ENCODE measurements at places on chromosomes 16 and 17. TPM values are rescaled to one million over a fixed set of nuclear protein-coding genes. Genes with fewer than 3 reads are reported as not detected.
A peak's percentile ranks its signal among the peaks of the same experiment; 100 is the strongest.

The CACNG1 gene
- total RNA-seq: not detected

GRCh38 chr16:82263521-82264143, 93.6 kb upstream of the MPHOSPH6 start:
- peak; percentile 61 for DNase-seq
- H3K27me3 ChIP-seq: no peaks in the 10 kb centered on the region
- no peaks in the 10 kb centered on the region for H3K36me3 ChIP-seq
- no peak overlapping the region for H3K27ac ChIP-seq
- no peak overlapping the region for H3K4me3 ChIP-seq

DNA sequence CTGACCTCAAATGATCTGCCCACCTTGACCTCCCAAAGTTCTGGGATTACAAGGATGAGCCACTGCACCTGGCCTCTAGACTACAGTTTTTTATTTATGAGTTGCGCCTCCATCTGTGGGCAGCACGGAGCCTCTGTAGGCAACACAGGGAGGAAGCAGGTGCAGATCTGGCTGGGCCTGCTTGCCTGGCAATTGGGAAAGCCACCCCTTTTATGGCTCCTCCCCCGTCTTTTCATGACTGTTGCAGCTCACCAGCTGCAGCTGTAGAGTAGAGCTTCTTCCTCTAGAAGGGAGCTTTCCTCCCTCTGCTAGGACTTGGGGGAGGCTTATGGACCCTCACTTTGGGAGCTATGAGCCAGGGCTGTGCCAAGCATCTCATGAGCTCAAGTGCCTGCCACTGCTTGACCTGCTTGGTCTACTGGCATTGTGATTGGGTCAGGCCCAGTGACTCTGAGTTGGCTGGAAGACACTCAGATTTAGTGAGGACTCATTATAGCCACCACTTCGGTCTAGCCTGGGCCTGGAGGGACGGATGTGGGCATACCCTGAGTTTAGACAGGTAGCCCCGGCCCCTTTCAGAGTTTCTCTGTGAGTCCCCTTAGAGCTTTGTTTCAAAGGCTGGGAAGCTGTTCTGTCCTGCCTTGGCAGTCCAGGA, 6.9 kb upstream of the SLC7A6 start:
- H3K27ac ChIP-seq: no peak overlapping the region
- no peak for DNase-seq
- peaks cover 10% of the 10 kb centered on the region for H3K36me3 ChIP-seq
- H3K27me3 ChIP-seq: no peaks in the 10 kb centered on the region
- H3K4me1 ChIP-seq: no peaks in the 10 kb centered on the region

DNA sequence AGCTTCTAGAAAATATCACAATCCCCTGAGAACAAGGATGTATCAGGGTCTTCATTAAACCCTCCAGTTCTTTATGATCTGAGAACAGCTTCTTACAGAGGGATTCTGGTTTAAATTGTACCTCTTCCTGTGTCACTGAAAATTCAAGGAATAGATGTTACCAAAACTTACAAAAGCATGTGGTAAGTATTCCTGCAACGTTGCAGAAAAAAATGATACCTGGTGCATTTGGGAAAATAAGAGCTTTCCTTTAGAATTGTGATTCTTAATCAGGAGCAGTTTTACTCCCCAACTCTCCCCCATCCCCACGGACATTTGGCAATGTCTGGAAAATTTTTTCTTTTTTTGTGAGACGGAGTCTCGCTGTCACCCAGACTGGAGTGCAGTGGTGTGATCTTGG, 7.3 kb downstream of the SLFN14 start:
- H3K4me3 ChIP-seq: no peak overlapping the region
- H3K4me1 ChIP-seq: no peaks in the 10 kb centered on the region
- H3K27me3 ChIP-seq: no peaks in the 10 kb centered on the region
- DNase-seq: no peak

The SECTM1 gene
- total RNA-seq: 0.28 TPM

The IL17C gene
- total RNA-seq: 0.29 TPM

DNA sequence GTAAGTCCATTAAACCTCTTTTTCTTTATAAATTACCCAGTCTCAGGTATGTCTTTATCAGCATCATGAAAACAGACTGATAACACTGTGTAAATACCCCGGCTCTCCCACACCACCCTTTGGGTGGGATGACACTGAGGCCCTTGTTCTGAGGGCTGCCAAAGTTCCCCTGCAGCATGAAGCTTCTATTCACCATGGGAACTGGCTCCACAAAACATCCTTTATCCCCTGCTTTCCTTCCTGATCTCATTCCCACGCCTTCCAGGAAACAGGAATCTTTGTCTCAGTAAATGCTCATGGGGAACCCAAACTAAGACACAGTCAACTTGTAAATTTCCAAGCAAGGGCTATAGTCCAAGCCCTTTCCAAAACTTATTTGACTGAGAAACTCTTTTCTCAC, 88.4 kb downstream of the ABCC12 start:
- no peak overlapping the region for H3K4me3 ChIP-seq
- DNase-seq: no peak
- no peaks in the 10 kb centered on the region for H3K27me3 ChIP-seq
- H3K27ac ChIP-seq: no peak overlapping the region
- H3K4me1 ChIP-seq: no peaks in the 10 kb centered on the region

- no peaks in the 10 kb centered on the region for H3K27me3 ChIP-seq
- no peak for DNase-seq
- no peak overlapping the region for H3K27ac ChIP-seq
- H3K36me3 ChIP-seq: peaks cover 15% of the 10 kb centered on the region
Observed at GRCh38 chr17:42697108-42697811, 14.9 kb downstream of the CNTNAP1 start.

The PRKCB gene
- total RNA-seq: 7.0 TPM

The CHD9NB gene
- 2.6 TPM for total RNA-seq

The SSTR5 gene
- 0.22 TPM for total RNA-seq

GRCh38 chr17:76635659-76636360, 7.7 kb downstream of the ST6GALNAC1 start:
- no peaks in the 10 kb centered on the region for H3K4me1 ChIP-seq
- no peak overlapping the region for H3K4me3 ChIP-seq
- H3K36me3 ChIP-seq: no peaks in the 10 kb centered on the region

The TM4SF5 gene
- total RNA-seq: not detected

DNA sequence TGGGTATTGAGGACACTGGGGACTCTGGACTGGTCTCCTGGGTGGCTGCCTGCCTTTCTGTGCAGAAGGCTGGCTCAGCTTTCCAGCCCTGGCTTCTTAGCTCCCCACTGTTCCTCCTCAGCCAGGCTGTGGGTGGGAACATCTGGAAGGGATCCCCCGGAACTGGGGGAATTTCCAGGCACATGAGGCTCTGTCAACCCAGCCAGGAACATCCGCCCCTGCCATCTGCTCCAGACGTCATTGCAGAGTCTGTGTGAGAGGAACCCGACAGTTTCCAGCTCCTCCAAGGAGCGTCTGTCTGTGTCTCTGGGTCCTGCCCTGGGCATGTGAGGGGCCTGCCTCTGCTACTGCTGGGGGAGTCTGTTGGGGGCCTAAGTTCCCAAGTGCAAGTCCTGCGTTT, 36.2 kb upstream of the CRHR1 start:
- H3K4me1 ChIP-seq: no peaks in the 10 kb centered on the region
- H3K36me3 ChIP-seq: no peaks in the 10 kb centered on the region
- DNase-seq: no peak
- H3K27ac ChIP-seq: no peak overlapping the region

The CCR7 gene
- 0.31 TPM for total RNA-seq

DNA sequence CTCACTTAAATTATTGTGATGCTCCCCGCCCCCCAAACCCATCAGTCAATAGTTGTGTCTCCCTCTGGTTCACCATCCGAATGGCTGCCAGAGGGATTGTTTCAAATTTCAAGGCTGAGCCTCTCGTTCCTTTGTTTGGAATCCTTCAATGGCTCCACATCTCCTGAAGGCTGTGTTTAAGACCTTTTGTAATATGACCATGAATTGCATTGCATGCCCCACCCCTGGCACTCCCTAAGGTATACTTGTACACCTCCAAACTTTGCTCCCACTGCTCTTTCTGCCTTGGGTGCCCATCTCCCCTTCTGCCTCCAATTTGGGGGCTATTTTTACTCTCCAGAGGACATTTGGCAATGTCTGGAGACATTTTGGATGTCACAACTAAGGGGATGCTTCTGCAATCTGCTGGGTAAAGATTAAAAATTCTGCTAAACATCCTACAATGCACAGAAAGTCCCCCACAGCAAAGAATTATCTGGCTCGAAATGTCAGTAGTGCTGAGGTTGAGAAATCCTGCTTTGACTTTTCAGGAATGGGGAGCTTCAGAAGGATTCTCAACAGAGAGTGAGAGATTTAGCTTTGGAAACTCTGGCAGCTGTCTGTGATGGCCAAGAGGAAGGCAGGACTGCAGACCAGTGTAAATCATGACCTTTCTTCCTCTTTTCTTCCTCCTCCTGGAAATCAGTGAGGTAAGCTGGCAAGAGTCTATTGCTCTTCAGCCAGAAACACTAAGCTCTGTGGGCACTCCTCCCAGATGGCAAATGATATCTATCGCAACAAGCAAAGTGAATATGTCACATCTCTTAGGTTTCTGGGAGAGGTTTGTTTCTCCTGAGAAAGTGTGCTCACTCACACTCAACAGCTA, 8.7 kb upstream of the IL4R start:
- H3K4me1 ChIP-seq: no peaks in the 10 kb centered on the region
- H3K4me3 ChIP-seq: no peak overlapping the region
- H3K36me3 ChIP-seq: peaks cover 8% of the 10 kb centered on the region
- H3K27ac ChIP-seq: no peak overlapping the region

DNA sequence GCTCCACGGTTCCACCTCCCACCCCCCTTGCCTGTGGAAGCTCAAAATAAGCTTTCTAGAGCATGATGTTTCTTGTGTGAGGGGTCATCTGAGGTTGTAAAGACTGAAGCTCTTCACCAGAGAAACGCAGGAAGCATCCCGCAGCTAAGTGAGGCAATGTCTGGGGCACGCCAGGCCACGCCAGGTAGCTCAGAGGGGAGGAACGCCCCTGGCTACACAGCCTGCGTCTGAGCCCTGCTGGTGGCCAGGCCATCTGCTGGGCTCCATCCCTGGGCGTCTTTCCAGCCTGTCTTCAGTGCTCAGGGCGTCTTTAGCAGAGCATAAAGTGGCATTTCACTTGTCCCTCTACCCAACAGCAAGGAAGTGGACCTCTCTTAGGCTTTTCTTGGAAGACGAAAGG, 15.2 kb downstream of the SOCS3 start:
- H3K4me3 ChIP-seq: no peak overlapping the region
- H3K4me1 ChIP-seq: no peaks in the 10 kb centered on the region
- no peaks in the 10 kb centered on the region for H3K36me3 ChIP-seq
- no peak overlapping the region for H3K27ac ChIP-seq

The MRPS7 gene
- total RNA-seq: 93.7 TPM

DNA sequence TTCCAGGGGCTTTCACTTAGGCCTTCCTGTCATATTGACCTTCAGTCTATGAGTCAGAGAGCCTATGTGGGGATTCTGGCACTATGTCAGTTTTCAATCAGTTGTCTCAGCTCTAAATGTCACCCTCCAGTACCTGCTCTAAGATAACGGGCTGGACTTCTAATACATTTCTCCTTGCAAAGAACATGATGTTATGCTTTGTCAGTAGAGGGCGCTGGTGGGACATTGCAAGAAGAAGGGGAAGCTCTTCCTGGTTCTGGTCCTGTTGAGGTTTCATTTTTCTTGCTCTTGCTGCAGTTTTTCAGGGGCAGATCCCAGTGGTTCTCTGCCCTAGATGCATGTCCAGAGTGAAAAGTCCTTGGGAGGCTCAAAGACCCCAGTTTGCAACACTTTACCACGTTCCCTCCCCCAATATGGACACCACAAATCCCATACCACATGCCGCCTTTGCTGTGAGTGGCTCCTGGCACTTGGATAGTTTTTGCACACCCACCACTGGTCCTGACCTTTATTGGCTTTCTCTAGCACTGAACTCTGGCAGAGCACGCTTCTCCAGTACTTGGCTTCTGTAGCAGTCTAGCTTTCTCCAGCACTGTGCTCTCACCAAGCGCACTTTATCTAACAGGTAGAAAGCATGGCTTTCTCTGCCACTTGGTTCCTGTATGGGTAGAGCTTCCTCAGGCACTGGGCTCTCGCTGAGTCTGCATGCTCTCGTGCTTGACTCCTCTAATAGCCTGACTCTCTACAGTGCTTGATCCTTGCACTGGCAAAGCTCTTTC, 49.0 kb downstream of the BCL7C start:
- no peak overlapping the region for H3K27ac ChIP-seq
- no peaks in the 10 kb centered on the region for H3K36me3 ChIP-seq
- DNase-seq: peak; percentile 74
- no peak overlapping the region for H3K4me3 ChIP-seq
- H3K4me1 ChIP-seq: no peaks in the 10 kb centered on the region
- 0 out of 2 replicates have a peak, but pooled peaks cover 2% of the 10 kb centered on the region for H3K27me3 ChIP-seq

DNA sequence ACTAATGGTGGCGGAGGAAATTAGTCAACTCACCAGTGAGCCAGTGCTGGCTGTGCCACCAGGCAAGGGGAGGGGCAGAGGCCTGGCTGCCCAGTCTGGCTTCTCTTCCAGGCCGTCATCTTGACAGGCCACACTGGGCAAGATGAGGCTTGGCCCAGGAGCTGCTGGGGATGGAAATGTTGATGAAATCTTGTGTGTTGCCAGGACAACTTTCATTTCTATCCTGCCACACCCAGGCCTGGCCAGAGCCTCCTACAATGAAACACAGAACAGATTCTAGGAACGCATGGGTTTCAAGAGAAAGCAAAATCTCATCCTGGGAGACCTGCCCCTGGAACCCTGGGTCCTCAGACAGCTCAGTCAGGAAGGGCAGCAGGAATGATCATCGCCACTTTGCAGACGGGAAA, 9.3 kb downstream of the HEXIM2 start:
- H3K4me1 ChIP-seq: peaks cover 2% of the 10 kb centered on the region
- peaks cover 12% of the 10 kb centered on the region for H3K36me3 ChIP-seq
- DNase-seq: peak; percentile 38
